ENCODE measurements at places on chromosomes 6 and 20.

DNA sequence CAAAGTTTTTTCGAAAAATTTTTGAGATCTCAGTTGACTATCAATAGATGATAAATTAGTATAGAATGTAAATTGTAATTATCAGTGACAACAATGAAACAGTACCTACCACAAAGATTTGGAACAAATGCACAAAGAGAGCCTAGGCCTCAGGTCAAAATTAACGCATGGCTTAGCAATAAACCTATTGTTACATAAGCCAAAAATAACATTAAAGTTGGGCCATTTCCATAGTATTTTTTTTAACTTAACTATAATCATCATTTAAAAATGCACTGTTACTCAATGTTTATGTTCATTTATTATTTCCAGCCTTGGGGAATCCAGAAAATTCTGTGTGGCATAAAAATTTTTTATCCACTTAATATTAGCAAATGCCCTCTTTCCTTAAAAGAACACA lies 117.0 kb downstream of the EPB41L2 start:
- DNase-seq, result no peak

- no peak for DNase-seq
These were observed 235.2 kb downstream of the ALDH8A1 start for GRCh38 chr6:134714679-134715078.

DNA sequence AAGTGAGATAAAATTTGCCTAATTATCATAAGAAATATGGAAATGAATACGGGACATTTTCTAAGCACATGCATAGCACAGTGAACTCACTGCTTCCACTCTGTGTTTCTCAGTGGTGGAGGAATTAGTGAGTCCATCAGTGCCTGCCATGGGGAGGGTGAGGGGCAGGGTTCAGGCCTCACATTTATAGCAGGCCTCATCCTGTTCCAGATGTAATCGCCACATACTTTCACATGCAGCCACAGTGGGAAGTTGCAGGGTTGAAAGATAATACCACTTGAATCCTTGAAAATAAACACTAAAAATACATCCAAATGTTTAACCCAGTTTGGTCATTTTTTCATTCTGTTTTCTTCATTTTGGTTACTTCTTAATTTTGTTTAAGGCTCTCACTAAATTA lies 29.9 kb upstream of the ANKEF1 start:
- no peak for DNase-seq

DNA sequence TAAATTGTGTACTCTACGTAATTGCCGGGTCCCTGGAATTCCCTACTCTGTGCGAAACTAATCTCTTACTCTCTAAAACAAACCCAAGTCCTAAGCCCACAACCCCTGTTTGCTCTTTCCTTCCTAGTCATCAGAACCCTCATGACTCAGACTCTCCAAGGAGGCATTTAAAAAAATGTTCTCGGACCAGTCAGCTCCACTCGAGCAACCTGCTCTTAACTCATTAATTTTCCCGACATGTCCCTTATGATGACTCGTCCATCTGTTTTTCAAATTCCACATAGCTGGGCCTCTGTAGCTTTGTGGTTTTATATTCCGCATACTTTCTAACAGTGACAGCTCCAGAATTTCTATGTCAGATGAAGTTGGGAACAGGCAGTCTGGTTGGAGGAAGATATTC lies 2.6 kb upstream of the MUC22 start:
- no peak for DNase-seq

- no peak for DNase-seq
These were observed 35.6 kb downstream of the PDE7B start for GRCh38 chr6:135887069-135887468.
